Stimulated activated naive CD4-positive, alpha-beta T cell treated with Interleukin-2 at 50 U/mL for 16 hours (primary cell): ENCODE measurements at places on chromosomes 2 and 18.

GRCh38 chr18:62420151-62420512 is 95.0 kb downstream of the TNFRSF11A start:
- DNase-seq = peak; percentile 8

DNA sequence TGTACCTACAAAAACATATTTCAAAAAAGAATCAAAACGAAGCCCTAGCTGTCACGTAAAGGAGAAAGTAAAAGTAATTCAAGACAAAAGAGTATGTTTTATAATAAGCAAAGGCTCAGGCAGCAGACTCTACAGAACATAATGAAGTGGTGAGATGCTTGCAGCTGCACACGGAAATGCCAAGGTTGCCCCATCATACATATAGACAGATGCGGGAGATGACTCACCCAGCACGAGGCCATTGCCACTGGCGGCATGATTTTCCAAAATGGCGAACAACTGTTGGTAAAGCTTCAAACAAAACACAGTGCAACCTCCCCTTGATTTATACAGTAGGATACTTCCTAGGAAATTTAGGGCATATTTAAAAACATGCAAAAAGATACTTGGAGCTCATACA is 26.0 kb upstream of the C1QL2 start:
- no peak for DNase-seq

DNA sequence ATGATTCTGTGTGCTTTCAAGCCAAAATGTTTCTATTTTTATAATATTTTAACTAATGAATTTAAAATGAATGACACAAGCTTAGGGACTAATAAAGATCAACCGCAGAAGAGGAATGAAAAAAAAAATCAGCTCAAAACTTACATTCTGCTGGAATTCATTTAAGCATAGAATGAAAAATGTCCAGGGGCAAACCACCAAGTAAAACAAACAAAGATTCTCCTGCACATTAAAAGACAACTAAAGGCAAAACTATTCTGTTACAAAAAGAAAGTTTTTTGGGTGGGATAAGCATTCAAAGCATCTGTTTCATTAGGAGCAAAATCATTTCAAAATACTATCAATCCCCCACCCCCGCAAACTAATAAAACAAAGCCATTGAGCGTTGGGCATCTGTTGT is 99.3 kb upstream of the SOX11 start:
- DNase-seq = no peak

DNA sequence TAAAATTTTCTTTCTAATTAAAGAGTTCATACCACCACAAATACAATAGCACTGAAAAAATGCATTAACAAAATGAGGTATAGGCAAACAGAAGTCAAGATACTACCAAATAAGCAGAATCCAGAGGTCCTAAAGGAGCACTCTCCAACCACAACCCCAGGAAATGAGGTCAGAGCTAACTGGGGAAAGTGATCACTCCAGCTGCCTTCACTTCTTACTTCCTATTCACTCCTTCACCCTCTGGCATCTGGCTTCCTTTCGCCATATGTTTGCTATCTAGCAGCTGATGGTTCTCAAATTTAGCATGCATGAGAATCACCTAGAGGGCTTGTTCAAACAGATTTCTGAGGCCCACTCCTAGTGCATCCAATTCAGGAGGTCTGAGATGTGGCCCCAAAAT is 212.6 kb upstream of the ACVR2A start:
- DNase-seq = no peak

DNA sequence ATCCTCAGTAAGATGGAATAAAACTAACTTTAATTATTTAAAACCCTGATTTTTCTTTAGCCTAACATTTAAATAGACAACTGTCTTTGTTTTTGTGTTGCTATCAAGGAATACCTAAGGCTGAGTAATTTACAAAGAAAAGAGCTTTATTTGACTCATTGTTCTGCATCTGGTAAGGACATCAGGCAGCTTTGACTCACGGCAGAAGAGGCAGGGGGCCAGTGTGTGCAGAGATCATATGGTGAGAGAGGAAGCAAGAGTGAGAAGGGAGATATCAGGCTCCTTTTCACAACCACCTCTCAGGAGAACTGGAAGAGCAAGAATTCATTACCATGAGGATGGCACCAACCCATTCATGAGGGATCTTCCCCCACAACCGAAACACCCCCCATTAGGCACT is 64.6 kb upstream of the TFPI start:
- no peak for DNase-seq
